ENCODE measurements at places on chromosomes 7 and 10.

DNA sequence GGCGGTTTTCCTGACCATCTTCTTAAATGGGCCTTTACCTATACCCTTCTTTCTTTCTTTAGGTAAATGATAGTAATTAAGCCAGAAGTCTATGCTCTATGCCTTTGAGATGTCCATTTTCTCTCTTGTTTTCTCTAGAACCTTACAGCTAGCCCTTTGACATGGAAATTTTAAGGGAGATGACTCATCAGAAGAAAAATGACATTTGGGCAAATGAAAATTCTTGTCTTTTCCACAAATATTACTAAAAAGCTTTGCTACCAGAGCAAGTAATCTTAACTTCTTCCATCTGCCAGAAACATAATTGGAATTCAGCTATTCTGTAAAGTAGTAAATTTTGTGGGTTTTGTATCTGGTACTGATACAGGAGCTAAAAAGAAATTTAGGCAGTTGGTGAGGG lies 59.5 kb downstream of the CCDC3 start:
- ATAC-seq = no peak

- ATAC-seq = peak; percentile 63
Measured at GRCh38 chr7:77753173-77753572, 45.1 kb downstream of the TMEM60 start.

GRCh38 chr10:120600871-120601649 lies 144.0 kb downstream of the PLPP4 start:
- ATAC-seq = no peak

DNA sequence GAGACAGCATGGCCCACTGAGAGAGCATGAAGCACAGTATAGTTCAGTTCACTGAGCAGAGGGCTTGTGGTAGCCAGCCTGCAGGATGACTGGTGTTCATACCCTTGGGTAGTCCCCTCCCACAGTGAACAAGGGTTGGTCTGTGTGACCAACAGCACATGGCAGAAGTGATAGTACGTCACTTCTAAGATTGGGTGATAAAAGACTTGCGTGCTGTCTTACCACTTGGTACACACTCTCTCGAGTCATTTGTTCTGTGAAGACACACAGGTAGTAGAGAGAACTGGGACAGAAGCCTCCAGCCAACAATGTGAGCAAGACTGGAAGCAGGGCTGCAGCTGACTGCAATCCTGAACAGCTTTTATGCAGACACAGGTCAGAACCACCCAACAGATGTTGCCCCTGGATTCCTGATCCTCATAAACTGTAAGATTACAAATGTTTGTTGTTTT lies 14.6 kb downstream of the EPC1 start:
- ATAC-seq = peak; percentile 93

- no peak for ATAC-seq
Measured at GRCh38 chr7:47574482-47575329, 7.2 kb downstream of the TNS3 start.

DNA sequence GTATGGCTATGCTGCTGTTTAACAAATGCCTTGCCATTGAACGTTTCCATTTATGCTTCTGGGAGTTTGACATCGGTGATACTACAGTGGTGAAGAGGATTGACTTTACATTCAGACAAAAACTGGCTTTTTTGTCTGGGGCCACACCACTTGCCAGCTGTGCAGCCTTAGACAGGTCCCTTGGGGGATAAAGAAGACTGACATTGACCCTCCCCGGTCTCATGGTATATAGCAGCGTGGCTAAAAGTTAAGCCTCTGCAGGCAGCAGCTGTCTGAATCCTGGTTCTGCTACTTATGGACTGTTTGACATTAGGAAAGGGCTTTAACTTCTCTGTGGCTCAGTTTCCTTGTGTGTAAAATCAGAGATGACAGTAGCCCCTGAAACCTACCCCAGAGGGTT lies 42.0 kb upstream of the PTF1A start:
- ATAC-seq = no peak

GRCh38 chr7:106778656-106779250 lies 86.3 kb upstream of the PIK3CG start:
- no peak for ATAC-seq

DNA sequence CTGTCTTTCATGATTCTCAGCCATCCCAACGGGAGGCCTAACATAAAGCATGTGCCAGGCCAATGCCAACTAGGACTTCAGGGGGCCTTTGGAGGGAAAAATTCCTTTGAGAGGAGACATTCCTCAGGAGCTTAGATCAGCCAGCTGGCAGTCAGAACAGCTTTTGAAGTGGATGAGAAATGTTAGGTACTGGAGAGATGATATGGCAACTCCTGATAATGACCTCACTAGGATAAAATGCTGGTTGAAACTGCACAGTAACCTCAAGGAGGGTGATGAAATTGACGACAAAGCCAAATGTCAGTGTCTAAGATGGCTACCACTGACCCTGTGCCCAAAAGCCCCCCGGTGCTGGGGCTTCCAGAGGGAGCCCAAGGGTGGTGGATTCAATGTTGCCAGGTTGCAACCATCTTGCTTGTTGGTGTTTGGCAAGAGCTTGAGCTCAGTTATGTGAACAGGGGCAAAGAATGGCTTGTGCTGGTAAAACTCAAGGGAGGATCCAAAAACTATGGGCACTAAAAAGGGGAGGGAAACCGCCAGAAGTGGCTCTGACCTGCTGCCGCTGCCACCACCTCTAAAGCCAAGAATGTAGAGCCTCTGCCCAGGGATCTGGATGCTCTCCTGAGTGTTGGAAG lies 121.2 kb downstream of the UBE2H start:
- ATAC-seq = no peak

DNA sequence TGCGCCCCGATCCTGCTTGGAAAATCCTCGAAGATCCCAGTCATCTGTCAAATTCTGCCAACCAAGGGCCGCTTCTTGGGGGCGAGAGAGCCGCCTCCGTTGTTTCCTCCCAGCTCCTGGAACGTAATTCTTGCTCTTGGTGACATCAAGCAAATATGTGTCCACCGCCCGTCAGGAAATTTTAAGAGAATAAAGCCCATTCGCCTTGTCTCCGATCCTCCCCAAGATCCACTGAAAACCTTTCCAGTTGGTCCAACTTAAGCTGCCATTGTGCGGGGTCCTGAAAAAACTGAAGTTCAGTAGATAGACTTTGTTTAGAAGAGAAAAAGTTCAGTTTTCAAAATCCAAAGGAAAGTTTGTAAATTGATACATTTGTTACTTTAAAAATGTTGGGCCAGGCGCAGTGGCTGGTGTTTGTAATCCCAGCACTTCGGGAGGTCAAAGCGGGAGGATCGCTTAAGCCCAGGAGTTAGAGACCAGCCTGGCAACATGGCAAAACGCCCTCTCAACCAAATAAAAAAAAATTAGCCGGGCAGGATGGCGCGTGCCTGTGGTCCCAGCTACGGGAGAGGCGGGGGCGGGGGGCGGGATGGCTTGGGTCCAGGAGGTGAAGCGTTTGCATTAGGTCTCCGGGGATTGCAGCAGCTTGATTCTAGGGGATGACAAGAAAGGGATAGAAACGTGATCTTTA lies 1.0 kb upstream of the ZNF800 start:
- no peak for ATAC-seq

GRCh38 chr10:84605802-84606201 lies 277.4 kb downstream of the CCSER2 start:
- no peak for ATAC-seq

- ATAC-seq = no peak
Measured at GRCh38 chr10:95513008-95513589, 48.1 kb downstream of the SORBS1 start.

- ATAC-seq = no peak
Measured at GRCh38 chr10:109961174-109962001, 38.1 kb upstream of the XPNPEP1 start.

GRCh38 chr7:75969182-75969581 lies 25.2 kb downstream of the TMEM120A start:
- ATAC-seq = no peak

DNA sequence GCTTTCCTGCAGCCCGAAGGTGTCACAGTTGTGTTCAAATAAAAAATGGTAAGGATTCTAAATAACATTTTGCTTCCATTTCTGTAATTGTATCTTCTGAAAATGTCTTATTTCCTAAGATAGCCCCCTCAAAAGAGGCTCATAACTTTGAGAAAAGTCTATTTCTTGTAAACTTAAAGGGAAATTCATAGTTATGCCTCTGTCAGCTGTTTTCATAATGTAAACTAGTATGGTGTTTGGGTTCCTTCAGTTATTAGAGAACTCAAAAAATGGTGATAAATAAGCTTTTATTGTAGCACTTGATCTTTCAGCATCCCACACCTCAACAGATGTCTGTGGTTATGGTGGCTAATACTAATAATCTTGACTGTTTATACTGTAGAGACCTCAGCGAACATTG lies 57.1 kb downstream of the KLHDC10 start:
- no peak for ATAC-seq

DNA sequence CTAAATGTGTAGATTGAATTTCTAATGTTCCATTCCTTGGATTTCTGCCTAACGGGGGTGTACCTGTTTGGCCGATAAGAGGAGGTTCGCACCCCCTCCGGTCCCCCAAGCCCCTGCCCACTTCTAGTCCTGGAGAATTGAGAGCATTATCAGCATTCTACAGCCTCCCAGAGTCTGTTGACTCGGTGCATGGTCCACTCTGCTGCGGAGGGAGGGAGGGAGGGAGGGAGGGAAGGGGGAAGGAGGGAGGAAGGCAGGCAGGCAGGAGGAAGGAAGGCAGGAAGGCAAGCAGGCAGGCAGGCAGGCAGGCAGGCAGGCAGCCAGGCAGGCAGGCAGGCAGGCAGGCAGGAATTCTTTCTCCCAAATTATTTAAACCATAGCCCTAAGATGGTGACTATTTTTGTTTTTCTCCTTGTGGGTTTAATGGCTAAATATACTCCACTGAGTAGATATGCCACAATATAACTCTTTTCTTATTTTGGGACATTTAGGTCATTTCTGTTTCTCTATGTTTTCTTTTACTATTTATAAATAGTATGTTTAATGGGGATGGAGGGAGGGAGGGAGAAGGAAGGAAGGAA lies 69.5 kb upstream of the CHST15 start:
- ATAC-seq = no peak

DNA sequence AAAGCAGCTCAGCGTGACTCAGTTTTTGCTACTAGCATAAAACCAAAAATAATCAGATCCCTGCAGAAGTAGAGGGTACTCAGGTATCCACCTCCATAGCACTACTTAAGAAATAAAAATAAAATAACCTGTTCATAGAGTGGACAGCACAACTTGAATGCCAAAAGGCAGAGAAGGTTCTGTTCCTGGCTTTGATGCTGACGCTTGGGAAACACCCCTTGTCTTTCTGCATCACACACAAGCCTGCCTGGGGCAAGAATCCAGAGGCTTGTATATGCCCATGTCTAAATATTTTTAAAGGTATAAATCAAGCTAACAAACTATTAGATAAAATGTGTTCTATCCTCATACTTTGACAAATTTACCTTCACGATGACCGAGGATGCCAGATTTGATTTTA lies 207.3 kb downstream of the KIAA1217 start:
- ATAC-seq = no peak

DNA sequence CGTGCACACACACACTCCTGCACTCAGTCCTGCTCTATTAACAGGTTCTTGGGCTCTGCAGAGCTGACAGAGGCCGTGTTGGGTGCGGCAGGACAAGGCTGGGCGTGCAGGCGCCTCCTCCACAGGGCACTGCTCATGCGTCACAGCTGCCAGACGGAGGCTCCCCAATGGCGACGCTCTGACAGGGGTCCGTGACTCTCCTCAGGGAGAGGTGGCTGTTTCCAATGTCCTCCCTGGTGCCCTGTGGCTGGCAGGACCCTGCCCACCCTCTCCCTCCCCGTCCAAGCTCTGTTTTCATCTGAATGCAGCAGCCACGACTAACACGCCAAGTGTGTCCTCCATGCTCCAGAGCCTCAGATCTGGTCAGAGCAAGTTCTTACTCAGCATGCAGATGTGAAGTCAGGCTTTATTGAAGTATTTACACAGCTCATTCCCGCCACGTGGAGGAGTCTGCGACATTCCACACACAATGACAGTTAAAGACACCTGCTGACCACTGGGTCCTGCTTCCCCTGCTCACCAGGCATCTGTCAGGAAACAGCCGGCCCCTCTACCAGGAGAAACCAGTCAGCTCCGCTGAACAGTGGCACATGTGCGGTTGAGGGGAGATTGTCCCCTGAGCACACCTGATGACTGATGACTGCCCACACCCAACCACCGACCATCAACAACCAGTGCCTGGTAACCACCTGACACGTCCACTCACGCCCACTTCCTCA lies 116.7 kb downstream of the VIPR2 start:
- ATAC-seq = no peak
